ENCODE measurements at places on chromosomes 1 and 21. TPM values are rescaled to one million over a fixed set of nuclear protein-coding genes. Genes with fewer than 3 reads are reported as not detected.
A peak's percentile ranks its signal among the peaks of the same experiment; 100 is the strongest.

DNA sequence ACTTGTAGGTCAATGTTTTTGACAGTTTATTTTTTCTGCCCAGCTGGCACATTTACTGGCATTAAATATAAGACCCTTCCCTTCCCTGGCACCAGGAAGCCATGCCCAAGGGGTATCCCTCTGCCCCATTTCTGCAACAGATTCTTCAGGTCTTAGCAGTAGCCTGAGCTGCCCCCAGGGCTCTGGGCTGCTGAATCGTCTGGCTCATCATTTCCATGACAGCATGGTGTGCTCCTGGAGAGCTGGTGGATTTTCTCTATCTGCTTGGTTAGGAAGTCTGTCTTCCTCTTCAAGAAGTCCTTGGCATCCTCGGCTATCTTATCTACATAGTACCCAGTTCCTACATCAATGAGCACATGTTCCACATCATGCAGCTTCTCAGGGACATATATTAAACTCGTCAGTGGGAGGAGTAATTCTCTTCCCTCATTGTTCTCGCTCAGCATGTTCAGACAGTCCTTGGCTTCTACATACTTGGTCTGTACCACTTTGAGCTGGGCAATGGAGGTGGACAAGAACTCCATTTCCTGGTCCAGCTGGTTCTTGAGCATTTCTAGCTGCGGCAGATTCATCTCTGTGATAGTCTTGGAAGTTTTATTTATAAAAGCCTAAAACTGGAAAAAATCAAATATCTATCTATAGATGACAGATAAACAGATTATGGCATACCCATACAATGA lies 23.5 kb downstream of the MIA3 start:
- peak; percentile 1 for DNase-seq
- H3K36me3 ChIP-seq: 0 out of 2 replicates have a peak, but pooled peaks cover 5% of the 10 kb centered on the region
- H3K27me3 ChIP-seq: no peaks in the 10 kb centered on the region
- H3K4me1 ChIP-seq: no peaks in the 10 kb centered on the region

DNA sequence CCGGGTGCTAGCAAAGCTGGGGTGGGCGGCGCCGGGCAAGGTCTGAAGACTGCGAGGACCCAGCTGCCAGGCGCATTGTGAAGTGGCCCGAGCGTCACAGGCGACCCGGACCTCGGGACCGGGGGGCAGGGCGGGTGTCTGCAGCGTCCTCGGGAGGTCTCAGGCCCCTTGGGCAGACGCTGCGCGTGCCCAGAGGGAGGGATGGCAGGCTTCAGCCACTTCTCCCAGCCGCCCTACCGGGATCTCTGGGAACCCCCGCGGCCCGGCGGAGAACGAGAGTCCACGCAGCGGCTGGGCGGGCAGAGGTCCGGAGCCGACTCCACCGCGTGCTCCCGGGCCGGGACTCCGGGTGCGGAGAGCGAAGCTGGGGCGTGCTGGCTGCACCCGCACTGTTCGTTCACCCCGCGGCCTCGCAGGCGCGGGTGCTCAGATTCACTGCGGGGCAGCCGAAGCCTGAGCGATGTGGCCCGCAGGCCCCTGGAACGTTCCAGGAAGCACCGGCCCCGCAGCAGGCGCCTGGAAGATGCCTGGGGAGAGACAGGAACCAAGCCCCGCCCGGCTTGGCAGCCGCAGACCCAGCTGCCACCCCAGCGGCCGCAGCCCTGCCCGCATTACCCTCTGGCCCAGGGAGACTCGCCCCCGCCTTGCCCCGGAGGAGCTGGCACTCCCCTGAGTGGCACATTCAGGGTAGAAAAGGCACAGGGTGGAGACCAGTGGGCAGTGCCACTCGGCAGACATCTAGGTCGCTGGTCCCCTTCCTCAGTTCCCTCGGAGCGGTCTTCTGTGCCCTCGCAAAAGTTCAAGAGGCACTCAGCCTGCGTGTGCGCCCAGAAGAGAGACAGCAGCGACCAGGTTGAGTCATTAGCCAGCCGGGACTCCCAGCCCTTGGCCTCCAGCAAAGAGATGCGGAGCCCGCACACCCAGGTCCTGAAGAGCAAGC lies at the start of gene CCDC185:
CCDC185 (plus strand) TSS at position 141 of the 940 bp plus-strand sequence; CDS start at position 202, 61 bp downstream.
- peaks cover 44% of the 10 kb centered on the region for H3K27me3 ChIP-seq
- no peaks in the 10 kb centered on the region for H3K36me3 ChIP-seq
- peak within 1 kb of the TSS; percentile 60 for H3K4me3 ChIP-seq
- no peaks in the 10 kb centered on the region for H3K4me1 ChIP-seq

DNA sequence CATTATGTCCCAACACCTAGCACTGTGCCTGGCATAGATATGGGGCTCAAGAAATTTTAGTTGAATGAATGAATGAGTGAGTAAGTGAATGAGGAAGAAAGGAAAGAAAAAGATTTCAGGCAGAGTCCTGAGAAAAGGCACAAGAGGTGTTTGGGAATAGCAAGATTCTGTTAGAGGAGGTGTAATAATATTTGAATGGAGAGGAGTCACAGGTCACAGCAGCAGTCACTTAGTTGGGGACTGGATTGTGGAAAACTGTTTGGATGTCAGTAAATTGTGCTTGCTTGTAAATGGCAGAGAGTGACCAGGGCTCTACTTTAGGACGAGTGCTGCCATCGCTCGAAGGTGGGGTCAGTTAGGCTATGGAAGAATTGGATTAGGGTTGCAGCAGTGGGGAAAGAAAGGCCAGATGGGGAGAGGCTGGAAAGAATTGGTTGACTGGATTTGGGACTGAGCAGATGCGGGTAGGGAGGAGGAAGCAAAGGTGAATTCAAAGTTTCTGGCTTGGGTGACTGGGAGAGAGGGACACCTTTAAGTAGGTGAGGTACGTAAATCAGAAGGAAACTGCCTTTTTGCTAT lies 9.3 kb downstream of the CDC14A start:
- H3K27ac ChIP-seq: peak overlapping the region; percentile 61
- no peak for DNase-seq
- H3K4me1 ChIP-seq: peaks cover 20% of the 10 kb centered on the region
- no peaks in the 10 kb centered on the region for H3K27me3 ChIP-seq

DNA sequence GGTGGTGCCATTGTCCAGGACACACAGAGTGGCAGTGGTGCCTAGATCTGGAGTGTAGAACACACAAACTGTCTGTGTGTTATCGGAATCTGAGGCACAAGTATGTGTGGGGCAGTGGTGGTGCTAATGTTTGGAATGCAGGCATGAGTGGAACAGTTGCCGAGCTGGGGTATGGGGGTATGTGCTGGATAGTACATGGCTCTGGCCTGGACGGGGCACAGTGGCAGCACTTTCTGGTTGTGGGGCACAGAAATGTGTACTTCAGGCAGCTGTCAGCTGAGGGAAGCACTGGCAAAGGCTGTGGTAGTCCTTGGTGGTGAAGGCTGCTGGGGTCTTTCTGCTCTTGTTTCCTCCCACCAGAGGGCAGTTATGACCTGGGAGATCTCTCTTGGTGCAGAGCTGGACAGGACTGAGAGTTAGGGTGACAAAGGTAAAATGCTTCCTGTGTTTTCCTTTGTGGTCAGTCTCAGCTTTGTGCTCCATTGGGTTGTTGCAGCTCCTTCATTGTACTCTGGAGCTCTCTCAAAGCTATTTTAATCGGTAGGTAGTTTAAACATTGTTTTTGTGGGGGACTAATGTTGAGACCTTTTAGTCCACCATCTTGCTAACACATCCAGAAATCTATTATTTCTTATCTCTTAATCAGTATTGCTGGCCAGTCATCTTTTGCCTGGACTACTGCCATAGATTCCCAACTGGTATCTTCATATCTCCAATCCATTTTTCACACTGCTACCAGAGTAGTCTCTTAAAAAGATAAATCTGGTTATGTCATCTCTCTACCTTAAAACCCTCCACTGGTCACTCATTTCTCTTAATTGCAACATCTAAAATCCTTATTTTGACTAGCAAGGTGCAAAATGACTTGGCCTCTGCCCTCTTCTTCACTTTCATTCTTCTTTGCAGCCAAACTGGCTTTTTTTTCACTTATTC lies 83.9 kb upstream of the NBPF4 start:
- no peak overlapping the region for H3K27ac ChIP-seq
- H3K27me3 ChIP-seq: no peaks in the 10 kb centered on the region
- no peaks in the 10 kb centered on the region for H3K4me1 ChIP-seq

GRCh38 chr1:212283741-212284140 lies 1.5 kb upstream of the PPP2R5A start:
- H3K36me3 ChIP-seq: no peaks in the 10 kb centered on the region
- peak overlapping the region; percentile 87 for H3K27ac ChIP-seq
- peak overlapping the region; percentile 88 for H3K4me3 ChIP-seq
- peaks cover 21% of the 10 kb centered on the region for H3K4me1 ChIP-seq
- no peaks in the 10 kb centered on the region for H3K27me3 ChIP-seq

CNKSR1 gene
- 11.3 TPM for total RNA-seq

DNA sequence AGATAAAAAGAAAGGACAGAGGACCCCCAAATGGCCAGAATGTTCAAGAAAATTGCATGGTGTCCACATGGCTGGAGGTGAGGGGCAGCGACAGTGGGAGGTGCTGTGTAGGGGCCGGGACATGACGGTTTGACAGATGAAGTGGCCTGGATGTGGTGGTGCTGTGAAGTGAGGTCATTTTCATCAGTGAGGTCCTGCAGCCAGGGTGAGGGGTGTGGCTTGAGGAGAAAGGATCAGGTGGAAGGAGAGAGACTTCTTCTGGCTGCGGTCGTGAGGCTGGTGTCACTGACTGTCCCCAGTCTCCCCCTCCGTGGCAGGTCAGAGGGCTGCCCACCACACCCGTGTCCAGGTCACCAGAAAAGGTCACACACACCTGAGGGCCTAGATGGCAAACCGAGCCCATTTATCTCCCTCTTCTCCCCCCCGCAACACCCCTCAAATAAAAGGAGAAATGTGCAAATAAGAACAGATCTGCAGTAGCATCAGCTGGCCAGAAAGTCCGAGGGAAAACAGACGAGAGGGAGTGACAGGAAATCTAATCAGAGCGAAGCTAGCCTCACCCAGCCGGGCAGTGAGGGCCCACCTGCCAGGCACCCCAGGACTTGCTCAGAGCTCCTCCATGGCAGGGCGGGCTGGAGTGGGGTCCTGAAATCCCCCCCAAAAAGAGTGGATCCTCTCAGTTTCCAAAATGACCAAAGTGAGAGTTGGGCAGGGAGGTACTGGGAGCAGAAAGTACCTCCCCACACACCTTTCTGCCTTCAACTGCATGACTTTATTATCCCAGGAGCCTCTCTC lies 148.5 kb upstream of the EDN2 start:
- no peaks in the 10 kb centered on the region for H3K4me1 ChIP-seq
- H3K36me3 ChIP-seq: no peaks in the 10 kb centered on the region
- no peak for DNase-seq
- H3K27me3 ChIP-seq: no peaks in the 10 kb centered on the region

GRCh38 chr21:29182691-29183092 lies 52.2 kb downstream of the MAP3K7CL start:
- no peak overlapping the region for H3K27ac ChIP-seq
- no peak for DNase-seq
- H3K36me3 ChIP-seq: no peaks in the 10 kb centered on the region

PTPN7 gene
- total RNA-seq: not detected

TBX15 gene
- total RNA-seq: not detected

GRCh38 chr1:248841702-248842395 lies 3.8 kb downstream of the ZNF672 start:
- H3K4me3 ChIP-seq: no peak overlapping the region
- peak; percentile 74 for DNase-seq
- H3K4me1 ChIP-seq: peaks cover 14% of the 10 kb centered on the region
- peaks cover 16% of the 10 kb centered on the region for H3K27me3 ChIP-seq

PRR9 gene
- not detected for total RNA-seq

DNA sequence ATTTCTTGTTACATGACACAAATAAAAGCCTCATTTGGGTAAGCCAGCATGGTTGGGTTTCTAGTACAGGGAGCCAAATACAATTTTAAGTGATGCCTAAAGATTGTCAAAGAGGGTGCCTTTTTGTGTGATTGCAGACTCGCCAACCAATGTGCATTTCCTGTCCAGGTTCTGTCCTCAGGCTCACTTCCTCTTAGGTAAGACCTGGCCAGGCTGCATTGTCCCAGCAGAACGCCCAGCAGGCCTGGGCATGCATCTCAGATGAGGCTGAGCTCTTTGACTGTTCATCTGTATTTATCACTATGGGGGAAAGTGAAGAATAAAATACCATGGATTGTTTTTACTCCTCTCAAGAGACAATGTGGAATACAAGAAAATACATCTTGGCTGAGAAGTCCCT lies 49.7 kb downstream of the KCNC4 start:
- H3K36me3 ChIP-seq: no peaks in the 10 kb centered on the region
- DNase-seq: no peak
- H3K27ac ChIP-seq: no peak overlapping the region
- H3K4me1 ChIP-seq: peaks cover 5% of the 10 kb centered on the region
- no peak overlapping the region for H3K4me3 ChIP-seq
- no peaks in the 10 kb centered on the region for H3K27me3 ChIP-seq

- H3K27me3 ChIP-seq: no peaks in the 10 kb centered on the region
- no peaks in the 10 kb centered on the region for H3K36me3 ChIP-seq
- no peak overlapping the region for H3K4me3 ChIP-seq
- peaks cover 7% of the 10 kb centered on the region for H3K4me1 ChIP-seq
- no peak overlapping the region for H3K27ac ChIP-seq
Observed at GRCh38 chr1:234533034-234533891, 54.3 kb upstream of the TARBP1 start.

DNA sequence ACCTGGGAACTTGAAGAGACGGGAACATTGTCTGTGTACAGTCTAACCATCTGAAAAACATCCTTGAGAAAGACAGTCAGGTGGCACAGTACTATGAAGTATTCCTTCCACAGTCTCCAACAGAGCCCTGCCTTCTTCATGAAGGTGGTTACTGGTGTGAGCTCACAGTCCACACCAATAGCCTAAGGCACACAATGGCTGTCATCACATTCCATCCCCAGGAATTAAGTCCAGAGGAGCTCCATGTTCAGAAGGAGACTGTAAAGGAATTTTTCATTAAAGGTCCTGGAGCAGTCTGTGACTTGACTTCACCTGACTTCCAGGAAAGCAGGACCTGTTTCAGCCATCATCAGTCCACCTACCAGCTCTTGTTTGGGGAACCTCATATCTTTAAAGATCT lies 180.2 kb downstream of the C1orf21 start:
- no peak overlapping the region for H3K27ac ChIP-seq
- no peaks in the 10 kb centered on the region for H3K4me1 ChIP-seq
- H3K27me3 ChIP-seq: no peaks in the 10 kb centered on the region
- H3K36me3 ChIP-seq: no peaks in the 10 kb centered on the region
- H3K4me3 ChIP-seq: no peak overlapping the region
- no peak for DNase-seq

DNA sequence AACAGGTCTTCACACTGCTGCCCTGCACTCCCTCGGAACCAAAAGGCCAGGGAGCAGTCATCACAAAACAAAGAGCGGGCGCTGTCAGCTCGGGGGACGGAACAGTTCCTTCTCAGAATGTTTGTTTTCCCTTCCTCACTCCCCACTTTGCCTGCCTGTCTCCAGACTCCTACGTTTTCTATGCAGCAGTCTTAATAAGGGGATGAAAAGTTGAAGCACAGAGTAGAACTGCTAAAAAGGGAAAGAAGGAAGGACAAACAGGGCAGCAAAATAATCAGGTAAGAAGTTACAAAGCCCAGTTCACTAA lies 738 bp upstream of the GPR161 start:
- DNase-seq: no peak
- H3K27me3 ChIP-seq: peaks cover 35% of the 10 kb centered on the region
- H3K4me3 ChIP-seq: peak overlapping the region; percentile 77
- no peaks in the 10 kb centered on the region for H3K36me3 ChIP-seq

DNA sequence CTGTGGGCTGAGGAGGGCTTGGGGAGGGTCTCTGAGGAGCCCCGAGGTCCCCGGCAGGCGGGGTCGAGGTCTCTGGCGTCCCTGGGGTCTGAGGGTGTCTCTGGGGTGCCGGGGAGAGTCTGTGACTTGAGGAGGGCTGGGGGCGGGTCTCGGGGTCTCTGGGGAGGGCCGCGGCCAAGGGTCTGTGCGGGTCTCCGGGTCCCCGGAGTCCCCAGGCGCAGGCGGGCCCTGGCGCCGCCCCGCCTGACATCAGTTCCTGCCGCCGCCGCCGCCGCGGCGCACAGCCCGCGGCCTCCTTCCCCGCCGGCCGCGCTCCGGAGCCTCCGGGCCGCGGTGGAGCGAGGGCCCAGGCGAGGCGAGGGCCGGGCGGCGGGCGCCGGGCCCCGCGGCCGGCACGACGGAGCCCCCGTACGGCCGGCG lies at the start of gene PLEKHM2:
PLEKHM2 (plus strand) TSS at position 279 of the 420 bp plus-strand sequence. CDS start 239 bp downstream, outside the sequence.
- H3K36me3 ChIP-seq: no peaks in the 10 kb centered on the region
- H3K27ac ChIP-seq: no peak within 1 kb of the TSS
- H3K4me3 ChIP-seq: peak within 1 kb of the TSS; percentile 85

Measured in GM23338 (cell line).